ENCODE measurements at places on chromosomes 7 and 10.
A peak's percentile ranks its signal among the peaks of the same experiment; 100 is the strongest.

DNA sequence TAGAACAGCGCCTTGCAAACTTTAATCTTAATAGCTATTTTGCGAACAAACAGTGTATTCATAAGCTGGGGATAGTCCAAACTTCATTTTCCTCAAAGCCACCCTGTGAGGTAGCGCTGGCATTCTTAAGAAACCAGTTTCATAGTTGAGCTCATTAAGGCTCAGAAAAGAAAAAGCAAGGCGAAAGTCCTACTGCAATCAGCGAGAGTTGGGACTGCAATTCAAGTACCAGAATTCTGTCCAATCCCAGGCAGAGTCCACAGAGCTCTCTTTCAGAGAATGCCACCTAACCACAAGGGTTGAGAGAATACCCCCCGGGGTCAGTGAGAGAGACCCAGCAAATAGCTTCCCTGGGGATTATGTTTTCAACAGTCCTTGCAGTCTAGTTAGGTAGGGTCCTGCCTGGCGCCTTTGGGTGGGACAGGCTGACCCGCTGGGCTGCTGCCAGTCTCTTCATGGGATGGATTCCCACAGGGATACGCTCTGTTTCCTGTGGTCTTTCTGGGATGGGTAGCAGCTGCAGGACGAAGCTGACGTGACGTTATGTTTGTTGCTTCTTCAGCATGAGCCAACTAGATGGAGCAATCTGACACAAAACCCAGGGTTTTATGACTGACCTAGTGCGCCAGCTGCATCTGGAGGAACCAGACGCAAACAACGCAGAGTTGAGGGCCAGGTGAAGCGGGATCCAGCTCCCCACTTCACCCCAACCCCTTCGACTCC, 16.0 kb downstream of the BMPER start:
- no peak for DNase-seq

- DNase-seq, result peak; percentile 35
Observed at GRCh38 chr7:111168182-111168581, 77.3 kb downstream of the LRRN3 start.

- no peak for DNase-seq
Observed at GRCh38 chr7:17131983-17132655, 166.3 kb upstream of the AHR start.

- no peak for DNase-seq
Observed at GRCh38 chr7:120760050-120760449, 97.9 kb downstream of the TSPAN12 start.

- no peak for DNase-seq
Observed at GRCh38 chr7:157442993-157443831, 106.4 kb downstream of the DNAJB6 start.

DNA sequence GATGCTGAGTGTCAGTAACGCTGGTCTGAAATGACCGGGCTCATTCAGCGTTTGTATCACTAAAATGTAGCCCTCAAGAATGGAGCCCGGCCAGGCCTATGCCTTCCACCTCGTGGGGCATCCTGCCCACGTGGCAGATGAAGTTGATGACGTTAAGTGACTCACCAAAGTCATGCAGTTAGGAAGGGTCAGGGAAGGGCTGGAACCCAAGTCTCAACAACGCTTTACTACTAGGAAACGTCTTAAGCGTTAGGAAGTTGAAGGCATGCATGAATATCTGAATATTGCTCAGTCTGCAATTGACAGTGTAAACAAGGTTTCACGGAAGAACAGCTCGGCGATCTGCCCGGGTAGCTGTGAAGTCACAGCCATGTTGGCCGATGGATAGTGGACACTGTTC, 14.0 kb upstream of the UBE3C start:
- no peak for DNase-seq

GRCh38 chr10:104541820-104542219, 99.3 kb upstream of the SORCS3 start:
- DNase-seq, result no peak

- DNase-seq, result no peak
Observed at GRCh38 chr10:14600065-14600464, 174.6 kb downstream of the FAM107B start.

GRCh38 chr7:130371046-130371445, 9.2 kb upstream of the CPA1 start:
- peak; percentile 65 for DNase-seq

DNA sequence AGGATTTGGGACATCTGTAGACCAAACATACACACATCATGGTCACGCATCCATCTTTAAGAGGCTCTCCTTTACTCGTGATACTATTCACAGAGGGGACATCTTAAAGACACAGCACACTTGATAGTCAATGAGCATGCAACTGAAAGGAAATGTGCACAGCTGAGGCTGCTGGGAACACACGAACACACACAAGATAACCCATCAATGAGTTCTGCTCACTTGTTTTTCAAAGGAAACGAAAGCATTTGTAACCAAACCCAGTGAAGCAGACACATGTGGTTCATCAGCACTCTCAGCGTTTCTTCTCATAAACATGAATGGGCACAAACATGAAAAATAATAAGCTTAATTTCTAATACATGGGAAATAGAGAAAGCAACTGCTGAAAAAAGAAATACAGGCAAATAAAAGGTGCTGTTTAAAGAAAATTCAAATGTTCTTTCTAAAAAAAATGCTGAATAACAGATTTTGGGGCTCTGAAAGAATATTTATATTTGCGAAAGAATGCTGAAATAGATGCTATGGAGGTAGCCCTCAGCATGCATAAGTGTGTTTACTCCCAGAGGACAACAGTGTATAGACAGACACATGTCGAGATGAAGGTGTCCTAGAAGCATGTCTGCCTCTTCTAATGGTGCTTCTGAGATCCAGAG, 59.7 kb upstream of the LAMB4 start:
- DNase-seq, result no peak

DNA sequence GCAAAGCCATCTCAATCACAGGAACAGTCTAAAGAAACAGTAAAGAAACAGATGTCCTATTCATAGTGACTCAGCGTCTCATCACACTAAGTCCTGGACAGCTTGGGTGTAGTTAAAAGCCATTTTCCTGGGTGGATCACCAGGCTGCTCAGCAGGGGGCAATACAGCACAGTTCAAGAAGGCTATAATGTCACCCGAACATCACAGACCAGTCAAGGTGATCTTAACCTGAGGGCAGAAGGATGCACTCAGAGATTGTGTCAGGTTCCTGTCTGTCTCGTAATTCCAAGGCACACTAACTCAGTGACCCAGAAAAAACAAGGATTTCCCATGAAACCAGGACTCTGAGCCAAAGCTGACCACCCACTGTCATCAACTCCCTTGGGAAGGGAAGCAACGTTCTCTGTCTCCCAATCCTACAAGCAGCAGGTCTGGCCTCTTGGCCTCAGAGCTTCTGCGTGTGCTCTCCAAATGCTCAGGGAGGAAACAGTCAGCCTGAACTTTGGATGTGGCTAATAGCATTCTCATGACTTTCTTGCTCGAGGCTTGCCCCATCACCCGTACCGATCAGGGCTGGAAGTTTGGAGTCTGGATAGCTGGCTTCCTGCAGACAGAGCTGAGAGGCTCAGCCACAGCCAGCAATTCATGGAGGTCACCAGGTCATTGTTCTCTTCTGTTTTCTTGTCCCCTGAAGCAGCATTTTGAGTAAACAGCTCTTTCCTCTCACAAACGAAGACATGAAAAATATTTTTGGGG, 90.4 kb upstream of the FAM171A1 start:
- peak; percentile 23 for DNase-seq

DNA sequence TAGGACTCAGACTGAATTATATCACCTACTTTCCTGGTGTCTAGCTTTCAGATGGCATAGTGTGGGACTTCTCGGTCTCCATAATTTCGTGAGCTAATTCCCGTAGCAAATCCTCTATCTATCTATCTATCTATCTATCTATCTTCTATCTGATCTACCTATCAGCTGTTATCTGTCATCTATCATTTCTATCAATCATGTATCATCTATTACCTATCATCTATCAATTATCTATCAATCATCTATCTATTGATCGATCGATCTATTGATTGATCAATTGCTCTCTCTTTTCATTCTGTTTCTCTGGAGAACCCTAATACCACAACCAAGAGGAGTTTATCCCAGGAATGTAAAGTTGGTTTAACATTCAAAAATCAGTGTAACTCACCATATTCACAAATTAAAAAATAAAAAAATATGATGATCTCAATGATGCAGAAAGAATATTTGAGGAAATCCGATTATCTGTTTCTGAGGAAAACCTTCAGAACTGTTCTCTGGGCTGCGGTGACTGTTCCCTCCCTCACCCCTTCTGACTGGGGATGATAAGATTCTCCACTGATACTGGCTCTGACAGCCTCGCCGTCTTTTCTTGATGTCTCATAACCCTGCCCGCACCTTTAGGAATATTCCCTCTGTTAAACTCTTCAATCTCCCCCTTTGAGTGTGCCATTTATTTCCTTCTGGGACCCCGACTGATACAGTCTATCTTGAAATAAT, 147.7 kb downstream of the ACTR3B start:
- no peak for DNase-seq

GRCh38 chr7:130865408-130866236, 131.6 kb upstream of the KLF14 start:
- DNase-seq, result peak; percentile 63

DNA sequence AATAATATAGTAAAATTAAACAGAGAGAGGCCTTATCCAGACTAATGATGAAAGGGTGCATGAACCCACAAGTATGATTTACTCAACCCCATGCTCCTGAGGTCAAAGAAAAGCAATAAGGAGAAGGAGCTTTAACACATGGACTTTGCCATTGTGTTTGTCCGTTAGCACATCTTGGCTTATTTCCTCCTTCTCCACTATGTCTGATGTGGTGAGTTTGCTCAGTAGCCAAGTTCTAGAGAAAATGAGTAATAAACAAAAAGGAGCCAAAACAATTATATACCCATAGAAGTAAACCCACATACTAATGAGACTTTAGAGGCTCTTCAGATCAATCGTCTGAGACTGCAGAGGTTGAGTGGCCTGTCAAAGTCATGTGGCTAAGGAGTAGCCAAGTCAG, 26.1 kb upstream of the ADD3 start:
- peak; percentile 55 for DNase-seq

DNA sequence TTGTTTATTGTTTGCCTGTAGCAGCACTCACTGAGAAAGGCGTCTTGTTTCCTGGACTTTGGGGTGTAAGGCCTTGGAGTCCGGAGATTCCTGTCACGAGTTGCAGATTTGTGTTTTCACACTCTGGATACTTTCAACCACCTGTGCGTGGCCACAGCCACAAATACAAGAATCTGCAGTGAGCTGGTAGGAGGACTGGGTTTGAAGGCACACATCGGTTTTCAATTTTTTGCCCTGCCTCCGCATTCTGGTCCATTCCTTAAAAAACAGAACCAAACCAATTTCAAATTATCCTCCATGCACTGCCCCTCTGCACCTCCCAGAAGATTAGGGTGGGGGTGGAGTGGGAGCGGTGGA, 619 bp downstream of the EXOC4 start:
- DNase-seq, result no peak

DNA sequence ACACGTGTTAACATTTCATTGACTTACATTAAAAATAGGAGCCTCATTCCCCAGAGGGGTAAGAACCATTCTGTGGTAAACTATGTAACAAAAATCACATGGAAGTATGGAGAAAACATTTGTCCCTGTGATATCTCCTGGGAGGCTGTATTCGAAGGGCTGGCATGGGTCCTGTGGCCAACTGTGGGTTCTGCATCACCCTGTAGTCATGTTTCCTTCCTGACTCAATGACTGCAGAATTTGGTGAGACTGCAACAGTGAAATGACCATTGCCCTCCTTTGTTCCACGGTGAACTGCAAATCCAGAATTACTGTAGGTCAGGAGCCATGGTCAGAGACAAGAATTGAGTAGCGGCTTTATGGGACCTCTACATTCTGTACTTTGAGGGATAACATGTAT, 3.6 kb upstream of the ZEB1 start:
- peak; percentile 61 for DNase-seq

DNA sequence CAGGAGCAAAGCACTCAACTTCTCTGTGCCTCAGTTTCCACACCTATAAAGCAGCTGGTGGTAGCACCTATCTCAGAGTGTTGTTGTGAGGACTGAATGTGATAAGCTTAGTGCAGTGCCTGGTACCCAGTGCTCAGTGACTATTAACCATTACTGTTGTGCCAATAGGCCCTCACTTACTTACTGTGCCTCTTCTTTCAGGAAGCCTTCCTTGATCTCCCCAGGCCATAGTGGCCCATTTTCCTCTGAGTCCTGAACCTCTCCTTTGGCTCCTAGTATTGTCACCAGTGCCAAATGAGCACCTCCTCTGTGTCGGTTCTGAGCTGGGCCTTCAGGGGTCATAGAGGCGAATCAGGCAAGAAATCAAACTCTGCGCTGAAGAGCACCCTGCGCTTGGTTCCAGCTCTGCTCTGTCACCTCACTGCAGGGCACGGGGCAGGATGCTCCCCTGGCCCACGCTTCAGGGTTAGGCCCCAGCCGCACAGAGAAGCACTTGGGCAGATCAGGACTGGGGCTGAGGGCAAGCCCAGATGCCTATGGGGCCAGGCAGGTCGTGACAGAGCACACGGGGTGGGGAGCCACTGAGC, 2.5 kb downstream of the CALHM1 start:
- DNase-seq, result no peak

GRCh38 chr7:45914911-45915310, 6.2 kb downstream of the IGFBP3 start:
- no peak for DNase-seq

- no peak for DNase-seq
Observed at GRCh38 chr10:56231436-56231835, 129.6 kb downstream of the ZWINT start.

DNA sequence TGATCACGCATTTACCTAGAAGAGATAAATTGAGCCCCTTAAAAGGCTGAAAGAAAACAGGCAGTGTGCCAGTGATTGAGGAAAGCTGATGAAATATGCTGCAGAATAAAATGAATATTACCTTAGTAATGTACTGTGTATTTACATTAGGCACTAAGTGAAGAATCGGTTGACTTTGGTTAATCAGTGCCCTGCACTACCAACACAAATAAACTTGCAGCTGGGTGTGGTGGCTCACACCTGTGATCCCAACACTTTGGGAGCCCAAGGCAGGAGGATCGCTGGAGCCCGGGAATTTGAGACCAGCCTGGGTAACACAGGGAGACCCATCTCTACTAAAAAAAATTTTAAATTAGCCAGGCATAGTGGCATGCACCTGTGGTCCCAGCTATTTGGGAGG, 148.3 kb upstream of the TCF7L2 start:
- DNase-seq, result no peak

- DNase-seq, result no peak
Observed at GRCh38 chr10:79376078-79376628, 28.9 kb downstream of the PPIF start.

- peak; percentile 68 for DNase-seq
Observed at GRCh38 chr7:148503900-148504487, 86.6 kb upstream of the C7orf33 start.

- no peak for DNase-seq
Observed at GRCh38 chr7:23524473-23524872, 7.3 kb downstream of the TRA2A start.

DNA sequence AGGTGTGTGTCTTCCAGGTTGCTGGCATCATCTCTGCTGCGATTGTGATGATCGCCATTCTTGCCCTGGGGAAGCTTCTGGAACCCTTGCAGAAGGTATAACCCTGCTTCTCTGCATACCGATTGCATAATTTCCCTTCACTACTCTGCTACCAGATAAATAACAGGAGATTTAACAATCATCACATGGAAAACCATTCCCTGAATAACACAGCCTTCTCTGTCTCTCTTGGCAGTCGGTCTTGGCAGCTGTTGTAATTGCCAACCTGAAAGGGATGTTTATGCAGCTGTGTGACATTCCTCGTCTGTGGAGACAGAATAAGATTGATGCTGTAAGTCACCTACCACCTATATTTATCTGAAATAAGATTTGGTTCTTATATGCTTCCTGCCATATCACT, 33.8 kb downstream of the SLC26A4 start:
- peak; percentile 74 for DNase-seq

GRCh38 chr7:31938650-31939049, 131.6 kb downstream of the PDE1C start:
- DNase-seq, result no peak
